ENCODE measurements at places on chromosomes 13 and 19. TPM values are rescaled to one million over a fixed set of nuclear protein-coding genes. Genes with fewer than 3 reads are reported as not detected.

ZFP82 gene
- total RNA-seq = 10.9 TPM

DNA sequence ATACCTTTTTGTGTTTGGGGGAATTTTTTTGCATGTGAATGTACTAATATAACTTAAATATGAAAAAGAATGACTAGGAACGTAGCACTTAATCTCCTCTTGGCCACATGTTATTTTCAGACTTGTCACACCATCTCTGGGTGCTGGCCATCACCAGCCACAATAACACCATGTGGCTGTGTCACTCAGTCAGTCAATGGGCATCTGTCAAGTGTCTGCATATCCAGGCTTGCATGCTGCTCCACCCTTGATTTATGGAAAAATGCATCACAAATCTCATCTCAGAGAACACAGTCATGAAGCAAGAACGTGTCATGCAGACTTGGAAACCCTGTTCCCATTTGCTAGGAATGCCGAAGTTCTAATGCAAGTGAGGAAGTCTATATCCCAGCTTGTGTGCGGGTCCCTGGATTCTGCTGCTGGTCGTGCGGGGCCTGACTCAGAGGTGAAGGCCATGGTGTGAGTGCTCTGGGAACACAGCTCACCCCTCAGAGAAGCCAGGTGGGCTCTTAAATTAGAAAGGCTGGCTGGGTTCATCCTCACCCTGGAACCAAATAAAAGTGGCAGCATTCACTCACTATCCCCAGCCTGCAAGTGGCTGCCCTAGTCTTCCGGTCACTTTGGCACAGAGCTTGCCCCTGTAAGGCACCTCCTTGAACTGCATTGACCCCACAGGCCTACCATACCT, 53.6 kb upstream of the ARHGEF7 start:
- no peak for DNase-seq
- H3K27me3 ChIP-seq = no peaks in the 10 kb centered on the region
- no peak overlapping the region for H3K4me3 ChIP-seq
- H3K27ac ChIP-seq = no peak overlapping the region
- no peaks in the 10 kb centered on the region for H3K36me3 ChIP-seq
- no peaks in the 10 kb centered on the region for H3K4me1 ChIP-seq

GRCh38 chr19:18014197-18014596, 6.2 kb downstream of the ARRDC2 start:
- 0 out of 2 replicates have a peak, but pooled peaks cover 3% of the 10 kb centered on the region for H3K4me1 ChIP-seq
- H3K27ac ChIP-seq = no peak overlapping the region
- no peak overlapping the region for H3K4me3 ChIP-seq
- peaks cover 26% of the 10 kb centered on the region for H3K36me3 ChIP-seq
- no peak for DNase-seq

ETV2 gene
- total RNA-seq = not detected

PPP2R1A gene
- total RNA-seq = 191 TPM
